ENCODE measurements at places on chromosomes 1 and 21. TPM values are rescaled to one million over a fixed set of nuclear protein-coding genes. Genes with fewer than 3 reads are reported as not detected.

DNA sequence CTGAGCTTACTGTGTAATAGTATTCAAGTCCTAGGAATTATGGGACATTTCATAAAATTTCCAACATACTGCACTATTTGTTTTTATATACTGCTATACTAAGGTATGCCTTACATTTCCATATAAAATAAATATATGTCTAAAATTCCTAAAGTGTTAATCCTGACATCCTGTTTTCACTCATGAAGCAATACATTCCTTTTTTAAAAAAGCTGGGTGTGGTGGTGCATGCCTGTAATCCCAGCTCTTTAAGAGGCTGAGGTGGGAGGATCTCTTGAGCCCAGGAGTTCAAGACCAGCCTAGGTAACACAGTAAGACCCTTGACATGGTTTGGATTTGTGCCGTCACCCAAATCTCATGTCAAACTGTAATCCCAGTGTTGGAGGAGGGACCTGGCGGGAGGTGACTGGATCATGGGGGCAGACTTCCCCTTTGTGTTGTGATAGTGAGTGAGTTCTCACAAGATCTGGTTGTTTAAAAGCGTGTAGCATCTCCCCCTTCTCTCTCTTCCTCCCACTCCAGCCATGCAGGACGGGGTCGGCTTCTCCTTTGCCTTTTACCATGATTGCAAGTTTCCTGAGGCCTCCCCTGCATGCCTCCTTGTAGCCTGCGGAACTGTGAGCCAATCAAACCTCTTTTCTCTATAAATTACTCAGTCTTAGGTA is 5.8 kb downstream of the CDC42BPA start:
- no peak for DNase-seq
- H3K27me3 ChIP-seq: peaks cover 33% of the 10 kb centered on the region
- no peak overlapping the region for H3K4me3 ChIP-seq
- H3K4me1 ChIP-seq: peaks cover 4% of the 10 kb centered on the region

DNA sequence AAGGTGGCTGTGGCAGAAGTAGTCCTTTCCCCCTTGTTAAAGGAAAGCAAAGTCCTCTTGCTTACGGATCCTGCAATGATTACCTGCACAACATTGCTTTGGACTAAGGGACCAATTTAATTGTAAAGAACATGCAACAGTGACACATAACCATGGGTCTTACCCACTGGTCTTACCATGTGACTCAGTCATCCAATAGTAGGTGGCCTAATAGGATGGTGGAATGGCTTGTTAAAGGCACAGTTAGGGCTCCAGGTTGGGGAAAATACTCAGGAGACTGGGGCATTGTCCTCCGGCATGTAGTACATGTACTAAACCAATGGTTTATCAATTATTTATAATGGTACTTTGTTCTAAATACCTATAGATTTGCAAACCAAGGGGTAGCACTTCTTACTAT is 2.1 kb upstream of the YIPF1 start:
- peaks cover 6% of the 10 kb centered on the region for H3K27me3 ChIP-seq
- peaks cover 1% of the 10 kb centered on the region for H3K36me3 ChIP-seq
- H3K4me1 ChIP-seq: peaks cover 34% of the 10 kb centered on the region
- no peak overlapping the region for H3K4me3 ChIP-seq
- no peak overlapping the region for H3K27ac ChIP-seq

GRCh38 chr1:237219751-237220642 is 178.0 kb downstream of the RYR2 start:
- H3K36me3 ChIP-seq: no peaks in the 10 kb centered on the region
- no peaks in the 10 kb centered on the region for H3K27me3 ChIP-seq
- no peak overlapping the region for H3K4me3 ChIP-seq

DNA sequence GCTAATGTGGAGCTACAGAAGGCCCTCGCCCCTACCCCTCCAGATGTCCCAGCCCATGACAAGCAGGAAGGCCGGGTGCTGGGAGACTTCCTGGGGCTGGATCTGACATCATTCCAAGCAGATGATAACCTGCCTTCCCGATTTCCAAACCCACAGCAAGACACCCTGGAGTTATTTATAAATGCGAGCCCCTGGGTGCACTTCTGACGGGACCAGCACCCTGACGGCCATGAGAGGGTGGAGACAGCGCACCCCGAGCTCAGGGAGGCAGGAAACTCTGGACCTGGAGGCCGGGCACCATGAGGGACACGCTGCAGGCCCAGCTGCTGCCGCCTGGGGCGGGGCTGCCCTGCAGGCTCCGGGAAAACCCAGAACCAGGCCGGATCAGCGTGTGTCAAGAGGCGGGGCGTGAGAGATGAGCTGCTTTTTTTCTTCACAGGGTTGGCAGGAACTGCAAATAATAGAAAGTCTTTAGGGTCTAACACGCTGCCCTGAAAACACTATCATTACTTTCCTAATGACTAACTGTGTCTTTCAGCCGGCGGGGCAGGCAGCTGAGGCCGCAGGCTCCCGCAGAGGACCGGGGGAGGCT is 2.5 kb upstream of the PCBP3 start:
- H3K4me3 ChIP-seq: peak overlapping the region; percentile 61
- H3K36me3 ChIP-seq: peaks cover 1% of the 10 kb centered on the region
- H3K4me1 ChIP-seq: peaks cover 48% of the 10 kb centered on the region
- H3K27me3 ChIP-seq: peaks cover 5% of the 10 kb centered on the region
- peak; percentile 42 for DNase-seq
- no peak overlapping the region for H3K27ac ChIP-seq

Gene TMEM52
- total RNA-seq: 0.99 TPM

Gene IL20
- total RNA-seq: not detected

Gene MXRA8
- 0.57 TPM for total RNA-seq

- peaks cover 10% of the 10 kb centered on the region for H3K4me1 ChIP-seq
- H3K27ac ChIP-seq: no peak overlapping the region
- H3K36me3 ChIP-seq: no peaks in the 10 kb centered on the region
- H3K27me3 ChIP-seq: peaks cover 19% of the 10 kb centered on the region
Measured at GRCh38 chr1:233328142-233328921, 808 bp downstream of the MAP3K21 start.

Gene LRRIQ3
- 1.2 TPM for total RNA-seq

Gene KANK4
- not detected for total RNA-seq

Gene ASB17
- not detected for total RNA-seq

Data from activated naive CD4-positive, alpha-beta T cell treated with anti-CD3 and anti-CD28 coated beads for 36 hours (primary cell).